ENCODE measurements at places on chromosomes 6 and 20. TPM values are rescaled to one million over a fixed set of nuclear protein-coding genes. Genes with fewer than 3 reads are reported as not detected.

NFYA gene
- total RNA-seq, result 28.6 TPM

CPXM1 gene
- total RNA-seq, result 23.1 TPM

SLC13A3 gene
- total RNA-seq, result 1.6 TPM

SLA2 gene
- total RNA-seq, result 0.64 TPM

CFB gene
- 36.3 TPM for total RNA-seq
